Cardiac fibroblast (primary cell): ENCODE measurements at places on chromosomes 2 and 18.

- no peak for DNase-seq
Observed at GRCh38 chr2:222762342-222762741, 90.9 kb downstream of the MOGAT1 start.

GRCh38 chr2:37581433-37581832 is 90.0 kb downstream of the CDC42EP3 start:
- no peak for DNase-seq

GRCh38 chr2:145076085-145076484 is 556.2 kb upstream of the ZEB2 start:
- DNase-seq, result no peak

GRCh38 chr18:42536442-42536841 is 579.0 kb downstream of the RIT2 start:
- no peak for DNase-seq

- no peak for DNase-seq
Observed at GRCh38 chr2:47935071-47935470, 28.8 kb upstream of the FBXO11 start.

DNA sequence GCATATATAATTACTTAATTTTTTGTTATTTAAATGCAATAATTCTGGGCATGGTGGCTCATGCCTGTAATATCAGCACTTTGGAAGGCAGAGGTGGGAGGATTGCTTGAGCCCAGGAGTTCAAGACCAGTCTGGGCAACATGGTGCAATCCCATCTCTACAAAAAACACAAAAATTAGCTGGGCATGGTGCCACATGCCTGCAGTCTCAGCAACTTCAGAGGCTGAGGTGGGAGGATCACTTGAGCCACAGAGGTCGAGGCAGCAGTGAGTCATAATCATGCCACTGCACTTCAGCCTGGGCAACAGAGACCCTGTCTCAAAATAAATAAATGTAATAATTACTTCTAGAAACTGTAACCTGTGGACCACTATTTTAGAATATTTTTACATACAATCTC is 21.5 kb upstream of the TMEM87B start:
- peak; percentile 65 for DNase-seq

- no peak for DNase-seq
Observed at GRCh38 chr18:62944454-62944853, 229.1 kb downstream of the PHLPP1 start.

- peak; percentile 16 for DNase-seq
Observed at GRCh38 chr2:119482481-119483394, 41.5 kb downstream of the SCTR start.

- DNase-seq, result peak; percentile 16
Observed at GRCh38 chr2:204604061-204604460, 58.8 kb downstream of the PARD3B start.

DNA sequence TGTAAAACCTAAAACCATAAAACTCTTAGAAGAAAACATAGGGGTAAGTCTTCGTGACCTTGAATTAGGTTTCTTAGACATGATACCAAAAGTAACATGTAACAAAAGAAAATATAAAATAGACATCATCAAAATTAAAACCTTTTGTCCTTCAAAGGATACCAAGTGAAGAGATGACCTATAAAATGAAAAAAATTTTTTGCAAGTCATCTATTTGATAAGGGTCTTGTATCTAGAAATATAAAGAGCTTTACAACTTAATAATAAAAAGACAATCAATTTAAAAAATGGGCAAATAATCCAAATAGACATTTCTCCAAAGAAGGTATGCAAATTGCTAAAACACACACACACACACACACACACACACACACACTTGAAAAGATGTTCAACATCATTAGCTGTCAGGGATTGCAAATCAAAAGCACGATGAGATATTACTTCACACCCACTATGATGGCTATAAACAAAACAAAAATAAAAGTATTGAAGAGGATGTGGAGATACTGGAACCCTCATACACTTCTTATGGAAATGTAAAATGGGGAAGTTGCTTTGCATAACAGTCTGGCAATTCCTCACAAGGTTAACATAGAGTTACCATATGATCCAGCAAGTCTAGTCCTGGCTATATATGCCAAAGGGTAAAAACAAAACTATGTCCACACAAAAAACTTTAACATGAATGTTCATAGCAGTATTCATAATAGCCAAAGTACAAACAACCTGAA is 23.3 kb downstream of the SPDYA start:
- no peak for DNase-seq

DNA sequence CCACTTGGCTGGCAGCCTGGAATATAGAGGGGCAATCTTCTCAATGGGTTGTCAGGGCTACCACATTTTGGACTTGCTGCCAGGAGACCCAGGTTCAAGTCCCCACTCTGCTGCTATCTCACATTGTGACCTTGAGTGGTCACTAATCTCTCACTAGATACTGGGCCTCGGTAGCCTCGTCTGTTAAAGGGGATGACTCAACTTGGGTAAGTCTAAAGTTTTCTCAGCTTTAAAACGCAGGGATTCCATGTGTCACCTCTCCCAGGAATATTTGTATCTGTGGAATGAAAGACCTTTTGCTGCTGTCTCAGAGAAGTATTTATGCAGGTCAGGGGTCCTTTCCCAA is 86.3 kb downstream of the SEMA4F start:
- DNase-seq, result no peak

- DNase-seq, result peak; percentile 15
Observed at GRCh38 chr2:232386740-232387450, 8.3 kb downstream of the ALPP start.

DNA sequence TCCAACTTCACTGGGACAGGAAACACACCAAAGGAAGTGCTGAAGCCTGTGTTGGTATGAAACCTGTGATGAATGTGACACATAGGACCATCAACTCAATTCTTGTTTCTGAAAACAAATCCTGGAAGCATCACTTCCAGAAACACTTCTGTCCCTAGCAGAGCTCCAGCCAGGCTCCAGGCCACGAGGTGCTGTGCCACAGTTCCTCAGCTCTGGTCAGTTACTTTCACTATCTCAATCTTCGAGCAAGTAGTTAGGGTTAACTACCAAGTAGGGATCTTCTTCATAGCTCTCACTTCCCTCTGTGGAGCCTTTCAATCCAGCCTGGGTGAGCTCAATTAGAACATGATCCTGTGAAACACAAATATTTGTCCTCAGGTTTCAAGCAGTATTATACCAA is 3.6 kb upstream of the LCT start:
- peak; percentile 22 for DNase-seq

DNA sequence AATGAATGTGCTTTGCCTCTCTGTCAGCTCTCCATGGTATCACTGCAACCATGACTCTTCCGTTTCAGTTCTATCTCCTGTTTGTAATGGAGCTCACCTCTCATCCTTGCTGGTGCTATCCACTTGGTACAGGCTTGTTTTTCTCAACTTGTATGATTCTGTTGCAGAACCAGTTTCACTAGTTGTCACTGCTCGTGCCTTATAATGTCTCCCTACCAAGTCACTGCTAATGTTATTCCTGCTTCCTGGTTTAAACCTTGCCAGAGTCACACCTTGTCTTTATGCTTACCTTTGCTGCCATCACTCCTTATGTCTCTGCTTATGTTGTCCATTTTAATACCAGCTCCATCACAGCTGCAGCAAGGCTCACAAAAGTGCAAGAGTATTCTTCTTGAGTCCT is 1191.0 kb upstream of the LRRTM1 start:
- DNase-seq, result no peak

GRCh38 chr2:236638707-236639106 is 69.1 kb downstream of the ACKR3 start:
- DNase-seq, result no peak

DNA sequence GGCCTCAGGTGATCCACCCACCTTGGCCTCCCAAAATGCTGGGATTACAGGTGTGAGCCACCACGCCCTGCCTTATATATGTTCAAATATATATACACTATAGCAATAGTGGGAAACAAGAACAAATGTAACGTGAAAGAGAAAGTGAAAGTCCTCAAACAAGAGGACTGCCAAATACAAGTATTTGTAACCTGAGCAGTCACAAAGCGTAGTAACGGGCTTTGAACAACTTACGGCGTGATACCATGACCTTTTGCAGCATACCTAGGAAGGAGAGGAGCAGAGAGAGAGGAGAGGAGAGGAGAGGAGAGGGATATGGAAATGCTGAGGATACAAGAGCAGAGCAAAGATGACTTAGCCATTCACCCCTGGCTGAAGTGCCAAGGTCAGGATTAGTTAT is 113.8 kb upstream of the RGPD4 start:
- DNase-seq, result no peak
